GM13977 (cell line): ENCODE measurements at places on chromosomes 5 and 9.

DNA sequence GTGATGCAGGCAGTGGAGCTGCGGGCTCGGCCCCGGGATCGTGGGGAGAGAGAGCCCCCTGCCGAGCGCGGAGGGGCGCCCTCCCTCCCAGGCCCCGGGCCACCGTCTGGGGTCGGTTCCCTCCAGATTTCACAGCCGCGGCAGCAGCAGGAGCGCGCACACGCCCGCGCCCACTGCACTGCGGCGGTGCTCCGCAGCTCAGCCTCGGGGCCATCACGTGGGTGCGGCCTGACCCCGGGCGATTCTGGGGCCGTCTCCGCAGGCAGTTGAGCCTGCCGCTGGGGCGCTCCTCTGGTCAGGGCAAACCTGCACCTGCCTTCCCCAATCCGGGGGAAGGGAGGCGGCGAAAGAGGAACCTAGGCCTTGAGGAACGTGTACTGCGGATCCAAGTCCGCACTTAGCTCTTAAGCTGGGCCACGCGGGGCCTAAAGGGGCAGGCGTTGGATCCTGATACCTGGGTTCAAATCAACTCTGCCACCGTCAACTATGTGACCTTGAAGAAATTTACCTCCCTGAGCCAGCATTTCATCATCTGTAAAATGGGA is 9.4 kb upstream of the DELE1 start:
- DNase-seq = peak; percentile 55

- no peak for DNase-seq
Measured at GRCh38 chr9:60545346-60545877, 368.8 kb upstream of the SPATA31A5 start.

DNA sequence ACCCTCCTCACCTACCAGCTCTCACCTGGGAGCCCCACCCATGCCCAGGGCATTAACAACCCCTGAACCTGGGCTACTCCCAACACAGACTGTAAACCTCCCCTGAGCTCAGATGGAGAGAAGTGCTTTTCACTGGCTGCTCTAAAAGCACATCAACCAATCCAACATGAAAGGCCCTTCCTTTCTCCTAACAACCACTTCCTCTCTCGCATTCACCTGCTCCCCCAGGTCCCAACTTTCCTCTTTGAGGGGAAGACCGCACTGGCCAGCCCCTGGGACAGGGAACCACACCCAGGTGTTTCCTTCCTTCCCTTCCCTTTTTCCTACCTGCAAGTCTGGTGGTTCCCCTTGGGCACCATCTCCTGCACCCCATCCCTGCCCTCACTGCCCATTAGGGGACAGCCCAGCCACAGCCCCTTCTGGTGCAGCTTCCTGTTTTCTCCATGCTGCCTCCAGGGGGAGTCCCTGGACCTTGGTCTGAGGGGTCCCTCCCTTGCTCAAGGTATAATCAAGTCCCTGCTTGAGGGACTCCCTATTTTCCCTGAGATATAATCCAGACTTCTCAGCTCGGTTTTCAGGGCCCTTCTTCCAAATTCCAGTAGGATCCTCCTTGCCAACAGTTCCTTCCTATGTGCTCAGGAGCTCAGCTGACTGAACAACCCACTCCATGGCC is 30.5 kb upstream of the DAB2IP start:
- DNase-seq = peak; percentile 58

DNA sequence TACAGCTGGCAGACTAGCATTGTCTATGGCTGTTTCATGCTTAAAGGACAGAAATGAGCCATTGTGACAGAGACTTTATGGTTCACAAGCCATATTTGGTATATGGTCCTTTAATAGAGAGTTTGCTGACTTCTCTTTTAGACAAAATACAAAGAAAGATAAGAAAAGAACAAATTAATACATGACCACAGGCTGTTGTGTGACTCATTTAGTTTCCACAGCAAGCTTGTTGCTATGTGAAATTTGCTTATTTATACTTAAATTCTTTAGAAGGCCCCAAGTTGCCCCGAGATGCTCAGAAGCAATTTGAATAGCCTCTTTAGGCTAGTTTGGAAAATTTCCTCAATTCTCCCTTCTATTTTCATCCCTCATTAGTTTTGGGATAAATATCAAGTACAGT is 315.3 kb upstream of the RPS23 start:
- DNase-seq = no peak

GRCh38 chr9:115170358-115171073 is 52.6 kb upstream of the TNC start:
- DNase-seq = no peak

- DNase-seq = no peak
Measured at GRCh38 chr5:66704790-66705425, 108.7 kb downstream of the MAST4 start.

- DNase-seq = no peak
Measured at GRCh38 chr5:161183559-161183958, 331.5 kb upstream of the ATP10B start.

- DNase-seq = no peak
Measured at GRCh38 chr5:111066261-111066938, 5.1 kb upstream of the TSLP start.

DNA sequence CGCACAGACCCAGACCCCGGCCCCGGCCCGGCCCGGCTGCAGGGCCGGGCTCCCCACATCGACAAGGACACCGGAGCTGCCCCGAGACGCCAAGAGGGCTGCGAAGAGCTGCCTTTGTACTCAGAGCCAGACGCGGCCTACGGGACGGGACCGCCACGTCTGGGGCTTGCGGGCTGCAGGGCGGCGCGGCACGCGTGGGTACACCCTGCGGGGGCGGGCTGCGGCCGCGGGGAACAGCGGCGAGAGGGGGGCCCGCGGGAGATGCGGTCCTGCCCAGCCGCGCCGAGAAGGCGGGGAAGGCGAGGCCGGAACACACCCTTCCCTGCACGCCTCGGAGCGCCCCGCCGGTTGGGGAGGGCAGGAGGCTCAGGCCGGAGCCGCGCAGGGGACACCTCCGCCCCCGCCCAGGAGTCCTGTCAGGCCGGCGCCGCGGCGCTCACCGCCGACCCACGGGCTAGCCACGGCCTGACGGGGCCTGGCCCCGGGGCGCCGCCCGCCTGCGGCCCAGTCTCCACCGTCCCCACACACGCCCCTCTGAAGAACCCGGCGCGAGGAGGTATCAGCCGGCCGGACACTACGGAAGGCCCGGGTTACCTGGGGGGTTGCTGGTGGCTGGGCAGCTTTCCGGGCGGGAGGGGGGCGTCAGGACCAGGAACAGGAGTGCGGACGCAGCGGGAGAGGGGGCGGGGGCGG is 478 bp downstream of the RAB14 start:
- peak; percentile 42 for DNase-seq

DNA sequence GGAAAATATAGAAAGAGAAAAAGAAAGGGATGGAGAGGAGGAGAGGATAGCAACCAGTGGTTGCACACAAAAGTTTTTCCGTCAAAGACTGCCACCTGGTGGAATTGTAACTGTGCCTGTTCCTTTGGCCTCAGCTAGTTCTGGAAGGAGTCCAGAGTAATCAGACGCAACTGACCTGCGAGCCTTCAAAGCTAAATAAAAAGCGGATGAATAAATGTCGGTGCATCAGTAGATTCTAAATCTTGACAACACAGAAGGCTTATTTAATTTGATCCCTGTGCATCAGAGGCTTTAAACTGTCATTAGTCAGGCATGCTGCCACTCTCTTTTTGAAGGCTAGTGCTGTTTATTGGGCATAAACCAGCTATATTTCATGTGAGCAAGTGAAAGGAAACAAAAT is 132.9 kb upstream of the ACO1 start:
- DNase-seq = peak; percentile 58

DNA sequence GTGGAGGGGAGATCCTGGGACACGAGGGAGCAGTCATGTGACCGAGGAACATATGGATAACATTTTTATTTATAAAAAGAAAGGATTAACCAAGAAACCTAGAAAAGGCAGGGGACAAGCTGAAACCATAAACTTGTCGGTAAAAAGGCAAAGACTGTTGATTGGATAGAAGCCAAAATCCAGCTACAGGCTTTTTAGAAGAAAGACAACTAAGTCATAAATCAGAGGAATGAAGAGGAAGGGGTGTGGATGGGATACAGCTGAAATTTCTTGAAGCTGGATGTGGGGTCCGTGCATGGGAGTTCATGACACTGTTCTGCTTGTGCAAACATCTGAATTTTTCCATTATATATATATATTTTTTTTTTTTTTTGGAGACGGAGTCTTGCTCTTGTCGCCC is 110.7 kb upstream of the PHYKPL start:
- DNase-seq = no peak

DNA sequence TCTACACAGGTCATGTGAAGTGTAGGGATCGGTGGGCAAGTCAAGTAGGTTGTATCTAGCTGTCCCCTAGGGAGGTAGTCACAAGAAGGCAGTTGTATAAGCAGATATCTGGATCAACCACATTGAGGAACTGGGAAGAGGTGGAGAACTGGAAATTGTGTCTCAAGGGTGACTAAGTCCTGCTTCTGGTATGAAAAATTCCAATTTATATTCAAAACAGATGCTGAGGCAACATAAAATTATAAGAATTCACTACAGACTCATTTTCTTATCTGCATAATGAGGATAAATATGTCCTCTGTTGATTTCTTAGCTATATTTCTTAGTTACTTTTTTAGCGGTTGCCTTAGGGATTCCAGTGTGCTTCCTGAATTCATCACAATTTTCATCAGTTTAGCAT is 46.8 kb downstream of the GALNT12 start:
- DNase-seq = no peak

GRCh38 chr5:150648294-150649107 is 8.0 kb downstream of the SYNPO start:
- no peak for DNase-seq

GRCh38 chr9:2838371-2839000 is 5.4 kb downstream of the PUM3 start:
- DNase-seq = no peak

DNA sequence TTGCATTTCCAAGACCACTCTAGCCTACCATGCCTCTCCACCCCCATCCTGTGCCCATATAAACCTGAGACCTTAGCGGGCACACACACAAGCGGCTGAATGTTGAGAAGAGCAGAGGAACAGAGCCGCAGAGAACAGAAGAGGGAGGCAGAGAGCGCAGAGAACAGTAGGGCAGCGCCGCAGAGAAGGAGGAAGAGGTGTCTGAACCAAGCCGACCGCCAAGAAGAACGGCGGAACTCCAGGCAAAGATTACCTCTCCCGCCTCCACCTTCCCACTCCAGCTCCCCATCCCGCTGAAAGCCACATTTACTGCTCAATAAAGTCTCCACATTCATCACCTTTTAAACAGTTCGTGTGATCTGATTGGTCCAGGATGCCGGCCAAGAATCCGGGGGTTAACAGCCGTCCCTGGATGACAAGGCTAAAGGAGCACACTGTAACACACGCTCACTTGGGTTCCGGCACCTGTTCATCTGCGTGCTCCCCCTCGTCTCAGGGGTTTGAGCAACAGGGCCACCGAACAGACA is 33.2 kb downstream of the GRIN3A start:
- no peak for DNase-seq

DNA sequence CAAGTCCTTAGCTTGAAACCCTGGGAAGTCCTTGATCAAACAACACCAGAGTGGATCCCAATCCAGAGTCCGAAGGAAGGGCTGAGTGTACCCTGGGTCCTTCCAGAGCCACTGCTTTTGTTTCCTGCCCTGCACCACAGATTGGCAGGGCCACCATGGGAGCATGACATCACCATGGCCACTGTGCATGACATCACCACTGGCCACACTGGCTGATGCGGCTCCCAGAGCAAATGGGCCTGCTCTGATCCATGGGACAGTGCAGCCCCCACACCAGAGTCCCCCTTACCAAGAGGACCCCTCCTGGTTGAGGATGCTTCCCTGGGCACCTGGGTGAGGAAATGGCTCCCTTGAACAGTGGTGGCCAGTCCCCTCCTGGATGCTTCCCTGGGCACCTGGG is 9.9 kb downstream of the SLC6A3 start:
- DNase-seq = no peak

- DNase-seq = no peak
Measured at GRCh38 chr5:144194144-144194543, 23.5 kb downstream of the KCTD16 start.

DNA sequence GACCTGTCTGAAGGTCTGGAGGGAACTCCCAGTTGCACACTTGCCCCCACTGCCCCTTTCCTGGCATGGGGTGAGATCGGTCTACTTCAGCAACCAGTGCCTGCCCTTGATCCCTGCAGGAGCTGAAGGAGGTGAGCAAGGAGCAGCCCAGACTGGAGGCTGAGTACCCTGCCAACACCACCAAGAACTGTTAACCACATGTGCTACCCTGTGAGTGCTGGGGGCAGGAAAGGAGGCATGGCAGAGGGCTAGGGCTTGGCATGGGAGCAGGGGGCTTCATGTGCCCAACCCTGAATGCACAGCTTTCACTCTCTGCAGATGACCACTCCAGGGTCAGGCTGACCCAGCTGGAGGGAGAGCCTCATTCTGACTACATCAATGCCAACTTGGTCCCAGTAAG is 17.3 kb upstream of the SPTLC1 start:
- no peak for DNase-seq

GRCh38 chr9:133148199-133149129 is 15.2 kb downstream of the GBGT1 start:
- DNase-seq = peak; percentile 67

- no peak for DNase-seq
Measured at GRCh38 chr9:85909390-85909789, 31.6 kb upstream of the NAA35 start.

DNA sequence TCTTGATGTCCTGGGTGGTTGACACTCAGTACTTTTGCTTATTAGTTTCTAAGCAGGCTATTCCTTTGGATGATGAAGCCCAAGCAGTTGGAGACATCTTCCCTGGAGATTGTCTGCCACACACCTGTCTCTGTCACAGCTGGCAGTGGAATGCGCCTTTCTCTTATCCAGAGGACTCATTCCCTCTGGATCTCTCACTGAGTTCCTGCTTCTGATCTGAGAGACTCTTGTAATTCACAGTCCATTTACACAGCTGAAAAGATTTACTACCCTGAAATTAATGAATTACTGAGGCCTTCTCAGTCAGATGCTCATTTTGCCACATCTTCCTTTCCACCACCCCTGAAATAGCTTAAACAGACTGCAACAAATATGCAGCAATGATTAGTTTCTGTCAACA is 15.9 kb downstream of the TAL2 start:
- DNase-seq = no peak

DNA sequence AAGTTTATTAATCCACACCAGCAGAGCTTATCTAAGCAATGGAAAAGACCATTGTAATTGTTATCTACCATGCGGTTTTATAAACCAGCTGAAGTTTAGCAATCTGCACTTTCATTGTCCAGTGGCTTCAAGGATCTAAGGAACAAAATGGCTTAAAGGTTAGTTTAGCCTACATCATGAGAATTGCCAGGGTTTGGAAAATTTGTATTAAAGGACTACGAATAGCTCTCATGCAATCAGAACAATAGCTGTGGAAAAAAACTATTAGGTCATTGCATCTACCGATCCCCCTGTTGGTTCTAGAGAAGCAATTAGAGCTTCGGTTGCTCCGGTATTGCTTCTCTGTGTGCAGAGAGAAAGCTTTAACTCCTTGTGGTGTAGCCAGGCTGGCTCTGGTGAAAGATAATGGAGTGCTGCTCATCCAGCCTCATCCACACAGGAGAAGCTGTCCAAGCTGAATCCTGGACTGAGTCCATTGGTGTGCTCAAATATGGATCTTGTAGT is 86.3 kb upstream of the SLC12A2 start:
- no peak for DNase-seq

DNA sequence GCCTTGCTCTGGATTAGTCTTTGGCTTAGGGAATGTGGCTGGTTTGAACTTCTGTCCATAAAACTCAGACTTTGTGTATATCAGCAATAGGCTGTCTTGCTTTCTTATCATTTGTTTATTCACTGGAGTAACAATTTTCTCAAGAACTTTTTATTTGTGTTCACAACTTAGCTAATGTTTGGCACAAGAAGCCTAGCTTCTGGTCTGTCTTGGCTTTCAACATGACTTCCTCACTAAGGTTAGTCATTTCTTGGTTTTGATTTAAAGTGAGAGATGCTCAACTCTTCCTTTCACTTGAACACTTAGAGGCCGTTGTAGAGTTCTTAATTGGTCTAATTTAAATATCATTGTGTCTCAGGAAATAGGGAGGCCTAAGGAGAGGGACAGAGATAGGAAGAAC is 4.9 kb downstream of the FBXO38 start:
- no peak for DNase-seq
